ENCODE measurements at places on chromosomes 7 and 10.

DNA sequence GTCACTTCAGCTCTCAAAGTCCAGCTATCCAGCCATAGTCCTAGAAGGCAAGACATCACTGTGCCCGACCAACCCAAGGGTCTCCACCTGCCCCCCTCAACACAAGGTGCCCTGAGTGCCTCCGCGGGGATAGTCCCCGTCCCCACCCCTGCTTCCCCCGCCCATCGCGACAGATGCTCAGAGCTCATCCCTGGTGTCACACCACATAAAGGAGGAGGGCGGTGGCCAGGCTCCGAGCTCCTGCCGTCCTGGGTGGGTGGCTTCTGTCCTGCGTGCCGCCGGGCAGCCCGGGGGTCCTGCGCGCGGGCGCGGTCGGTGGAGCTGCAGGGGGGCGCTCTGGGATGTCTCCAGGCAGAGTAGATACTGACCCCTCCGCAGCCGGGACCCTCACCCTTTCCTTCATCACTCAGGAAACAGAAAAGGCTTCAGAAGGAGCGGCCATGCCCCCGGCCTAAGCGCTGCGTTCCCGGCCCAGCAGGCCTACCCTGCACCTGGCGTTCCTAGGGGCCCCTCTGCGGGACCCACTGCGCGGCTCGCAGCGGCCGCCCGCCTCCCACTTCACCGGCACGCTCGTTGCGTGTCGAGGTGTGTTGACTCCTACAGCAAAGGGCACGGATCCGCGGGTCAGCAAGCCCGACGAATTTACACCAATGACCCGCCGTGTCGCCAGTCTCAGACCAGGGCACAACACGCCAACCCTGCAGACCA is 53.4 kb downstream of the ALOX5 start:
- DNase-seq, result no peak

DNA sequence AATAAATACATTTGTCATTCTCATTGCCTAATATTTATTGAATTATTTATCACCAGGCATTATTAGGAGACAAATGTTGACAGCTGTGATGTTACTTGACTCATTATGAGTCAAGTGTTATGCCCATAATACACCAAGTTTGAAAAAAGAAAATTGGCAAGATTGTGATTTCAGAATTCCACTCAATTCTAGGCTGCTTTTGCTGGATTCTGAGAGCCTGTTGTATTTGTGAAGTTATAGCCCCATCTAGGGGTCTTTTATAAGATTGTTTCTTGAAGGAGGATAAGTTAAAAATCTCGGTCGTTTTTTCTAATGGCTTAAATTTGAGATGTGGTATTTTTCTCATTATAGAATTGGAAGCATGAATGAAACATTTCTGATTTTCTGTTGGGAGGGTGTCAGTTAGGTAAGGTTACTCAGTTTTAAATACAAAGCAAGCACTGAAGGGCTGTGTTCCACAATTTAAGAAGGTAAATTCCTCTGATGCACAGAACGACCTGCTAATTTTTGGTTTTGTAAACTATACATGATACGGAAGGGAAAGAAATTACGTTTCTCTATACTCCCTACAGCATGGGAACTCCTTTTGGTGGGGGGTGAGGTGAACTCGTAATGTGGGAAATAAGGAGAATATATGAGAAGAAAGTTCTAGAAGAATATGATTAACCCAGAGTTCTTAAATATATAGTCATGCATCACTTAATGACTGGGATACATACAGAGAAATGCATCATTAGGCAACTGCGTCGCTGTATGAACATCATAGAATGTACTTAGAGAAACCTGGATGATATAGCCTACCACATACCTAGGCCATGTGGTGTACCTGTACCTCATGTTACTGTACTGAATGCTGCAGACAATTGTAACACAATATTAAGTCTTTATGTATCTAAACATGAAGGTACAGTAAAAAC is 2.6 kb downstream of the STK31 start:
- DNase-seq, result peak; percentile 76

GRCh38 chr10:27908231-27908630 is 90.6 kb downstream of the ODAD2 start:
- DNase-seq, result no peak

DNA sequence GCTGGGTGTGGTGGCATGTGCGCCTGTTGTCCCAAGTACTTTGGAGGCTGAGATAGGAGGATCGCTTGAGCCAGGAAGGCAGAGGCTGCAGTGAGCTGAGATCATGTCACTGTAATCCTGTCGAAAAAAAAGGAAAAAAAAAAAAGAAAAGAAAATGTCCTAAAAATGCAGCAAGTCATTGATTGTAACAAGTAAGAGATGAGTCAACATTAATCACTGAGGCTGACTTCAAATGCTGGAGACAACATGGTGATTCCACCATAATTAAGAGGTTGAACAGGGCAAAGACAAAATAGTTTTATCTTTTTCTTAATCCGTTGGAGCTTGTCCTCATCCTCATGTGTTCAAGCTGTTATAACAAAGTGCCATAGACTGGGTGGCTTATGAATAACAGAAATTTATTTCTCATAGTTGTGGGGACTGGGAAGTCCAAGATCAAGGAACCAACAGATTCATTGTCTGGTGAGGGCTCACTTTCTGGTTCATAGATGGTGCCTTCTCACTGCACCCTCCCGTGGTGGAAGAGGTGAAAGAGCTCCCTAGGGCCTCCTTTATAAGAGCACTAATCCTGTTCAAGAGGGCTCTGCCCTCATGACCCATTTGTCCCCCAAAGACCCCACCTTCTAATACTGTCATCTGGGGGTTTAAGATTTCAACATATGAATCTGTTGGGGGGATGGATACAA is 60.3 kb downstream of the TBXAS1 start:
- DNase-seq, result no peak

DNA sequence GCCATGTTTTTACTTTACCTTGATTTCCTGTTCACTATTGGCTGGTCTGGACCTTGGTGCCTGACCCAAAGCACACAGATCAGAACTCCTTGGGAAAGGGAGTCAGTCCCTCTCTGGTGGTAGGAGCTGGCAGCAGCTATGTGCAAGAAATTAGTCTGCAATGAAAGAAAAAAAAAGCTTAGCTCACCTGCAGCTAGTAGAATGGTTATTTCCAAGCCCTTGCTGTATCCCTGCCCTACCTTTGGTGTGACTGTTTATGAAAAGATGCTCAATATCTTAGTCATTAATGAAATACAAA is 68.1 kb upstream of the PAPSS2 start:
- no peak for DNase-seq

DNA sequence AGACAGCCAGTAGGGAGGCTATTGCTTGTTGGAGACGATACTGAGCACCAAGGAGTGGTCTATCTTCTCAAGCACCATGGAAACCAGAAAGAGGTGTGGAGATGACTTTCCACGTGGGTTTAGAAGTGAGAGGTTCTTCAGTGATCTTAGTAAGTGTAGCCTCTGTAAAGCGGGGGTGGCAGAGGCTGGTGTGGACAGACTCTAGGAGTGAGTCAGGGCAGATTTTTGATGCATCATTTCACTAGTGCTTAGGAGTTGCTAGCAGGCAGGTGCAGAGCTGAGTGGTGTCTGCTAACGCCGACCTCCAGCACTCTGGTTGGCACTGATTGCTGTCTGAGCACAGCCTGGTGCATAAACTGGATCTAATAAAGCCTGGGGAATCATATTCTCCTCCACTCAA is 78.4 kb upstream of the ADO start:
- no peak for DNase-seq

- DNase-seq, result no peak
Observed at GRCh38 chr7:30805931-30806330, 34.7 kb downstream of the MINDY4 start.

DNA sequence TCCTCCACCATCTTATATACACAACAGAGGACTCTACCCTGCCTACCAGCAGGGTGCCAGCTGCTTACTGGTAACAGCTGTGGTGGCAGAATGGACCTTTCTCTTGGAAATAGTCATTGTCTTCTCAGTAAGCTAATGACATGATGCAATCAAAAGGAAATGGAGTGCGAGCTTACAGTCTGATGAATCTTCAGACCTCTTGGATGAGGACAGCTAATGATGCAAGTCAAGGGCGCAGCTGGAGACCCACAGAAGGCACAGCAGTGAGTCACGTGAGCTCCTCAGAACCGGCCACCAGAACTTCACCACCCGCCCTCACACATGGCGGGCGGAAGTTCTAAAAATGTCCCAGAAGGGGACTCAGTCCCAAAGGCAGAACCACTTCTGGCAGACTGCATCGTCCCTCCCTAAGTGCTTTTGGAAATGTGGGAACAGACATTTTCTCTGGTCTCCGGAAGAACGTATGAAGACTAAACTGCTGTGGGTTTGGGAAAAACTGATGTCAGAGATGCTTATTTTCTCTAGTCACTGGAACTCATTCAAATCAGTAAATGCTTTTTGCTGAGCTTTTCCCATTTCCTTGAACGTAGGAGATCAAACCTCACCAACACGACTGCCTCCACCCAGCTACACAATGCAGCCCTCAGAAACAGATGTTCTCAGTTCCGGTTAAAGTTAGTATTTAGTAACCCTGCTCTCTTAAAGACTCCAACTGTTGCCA is 96.4 kb downstream of the FAS start:
- peak; percentile 84 for DNase-seq

Measured in GM23338 (cell line).